Right hindlimb (tissue), 1 donor: ENCODE measurements at places on chromosomes 16 and 17.

GRCh38 chr17:50364715-50365114 lies 8.3 kb downstream of the MRPL27 start:
- no peak for DNase-seq

GRCh38 chr17:71933306-71933705 lies 187.5 kb upstream of the SOX9 start:
- no peak for DNase-seq

GRCh38 chr17:63178530-63178929 lies 212.5 kb downstream of the TANC2 start:
- no peak for DNase-seq

DNA sequence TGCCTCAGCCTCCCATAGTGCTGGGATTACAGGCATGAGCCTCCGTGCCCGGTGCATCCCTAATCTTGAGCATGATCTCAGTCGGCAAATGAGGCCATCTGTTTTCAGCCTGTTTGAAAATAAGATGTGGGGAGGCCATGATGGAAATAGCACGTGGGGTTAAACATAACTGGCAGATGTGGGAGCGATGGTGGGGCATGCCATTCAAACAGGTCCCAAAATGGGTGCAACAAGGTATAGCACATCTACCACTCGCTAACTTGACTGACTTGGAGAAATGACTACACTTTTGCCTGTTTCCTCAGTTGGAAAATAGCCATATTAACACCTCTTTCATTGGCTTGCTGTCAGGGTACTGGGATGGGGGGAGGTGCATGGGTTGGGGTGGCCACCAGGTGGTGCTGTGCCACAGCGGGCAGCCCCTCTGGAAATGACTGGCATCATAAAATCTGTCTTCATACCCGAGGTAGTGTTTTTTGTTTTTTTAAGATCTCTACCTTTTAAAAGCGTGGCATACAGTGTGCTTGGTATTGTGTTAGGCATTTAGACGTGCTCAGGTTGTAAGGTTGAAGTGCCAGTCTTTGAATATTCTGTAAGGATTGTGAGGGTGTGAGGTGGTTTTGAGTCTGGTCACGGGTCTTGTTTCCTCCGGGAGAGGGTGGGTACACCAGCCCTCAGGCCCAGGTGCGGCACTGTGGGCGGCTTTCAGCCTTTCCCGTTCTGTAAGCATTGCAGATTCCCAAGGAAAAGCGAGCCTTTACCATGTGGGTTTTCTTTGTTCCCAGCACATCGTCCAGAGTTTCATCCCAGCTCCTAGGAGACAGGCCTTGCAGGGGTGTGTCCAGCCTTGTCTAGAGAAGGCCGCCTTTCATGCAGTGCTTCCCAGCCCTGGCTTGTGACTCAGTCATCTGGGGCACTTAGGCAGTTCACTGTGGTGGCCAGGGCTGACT lies 2.9 kb upstream of the TTYH2 start:
- DNase-seq: peak; percentile 75

- DNase-seq: no peak
Measured at GRCh38 chr16:600781-601180, 10.9 kb downstream of the RAB40C start.

DNA sequence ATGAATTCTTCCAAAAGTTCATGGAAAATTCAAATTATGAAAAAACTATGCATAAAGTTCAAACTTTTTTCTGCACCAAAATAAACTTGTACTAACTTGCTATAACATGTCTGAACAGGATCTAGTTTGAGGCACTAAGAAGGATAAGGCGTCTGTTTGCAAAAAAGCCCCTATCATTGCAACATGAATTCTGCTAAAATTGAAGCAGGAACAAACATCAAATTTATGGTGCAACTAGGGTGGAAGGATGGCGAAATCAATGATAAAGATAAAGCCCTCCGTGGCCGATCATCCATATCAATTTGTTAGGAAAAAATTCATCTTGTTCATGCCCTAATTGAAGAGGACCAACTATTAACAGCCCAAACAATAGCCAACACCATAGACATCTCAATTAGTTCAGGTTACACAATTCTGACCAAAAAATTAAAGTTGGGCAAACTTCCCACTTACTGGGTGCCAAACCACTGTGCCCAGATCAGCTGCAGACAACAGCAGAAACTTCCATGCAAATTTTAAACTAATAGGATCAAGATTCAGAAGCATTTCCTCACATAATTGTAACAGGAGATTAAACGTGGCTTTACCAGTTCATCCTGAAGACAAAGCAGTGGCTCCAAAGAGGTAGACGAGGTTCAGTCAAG lies 12.9 kb downstream of the IL21R start:
- no peak for DNase-seq

DNA sequence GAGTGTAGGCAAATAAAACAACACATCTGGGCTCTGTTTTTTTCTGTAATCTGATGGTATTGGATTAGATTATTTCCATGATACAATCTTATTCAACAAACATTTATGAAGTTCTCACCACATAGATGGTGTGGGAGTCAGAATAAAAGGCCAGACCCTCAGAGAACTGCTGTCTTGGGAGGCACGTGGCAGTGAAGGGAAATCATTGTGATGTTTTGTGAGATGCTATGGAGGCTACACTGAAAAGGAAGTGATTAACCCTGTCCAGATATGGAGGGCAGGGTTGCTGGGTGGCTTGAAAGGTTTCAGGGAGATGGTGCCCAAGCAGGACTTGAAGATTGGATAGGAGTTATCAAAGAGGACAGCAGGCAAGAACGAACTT lies 35.6 kb downstream of the DHRS7B start:
- no peak for DNase-seq
